ENCODE measurements at places on chromosomes 12 and 14.

- no peak for DNase-seq
Measured at GRCh38 chr14:103110681-103111231, 12.5 kb upstream of the TNFAIP2 start.

DNA sequence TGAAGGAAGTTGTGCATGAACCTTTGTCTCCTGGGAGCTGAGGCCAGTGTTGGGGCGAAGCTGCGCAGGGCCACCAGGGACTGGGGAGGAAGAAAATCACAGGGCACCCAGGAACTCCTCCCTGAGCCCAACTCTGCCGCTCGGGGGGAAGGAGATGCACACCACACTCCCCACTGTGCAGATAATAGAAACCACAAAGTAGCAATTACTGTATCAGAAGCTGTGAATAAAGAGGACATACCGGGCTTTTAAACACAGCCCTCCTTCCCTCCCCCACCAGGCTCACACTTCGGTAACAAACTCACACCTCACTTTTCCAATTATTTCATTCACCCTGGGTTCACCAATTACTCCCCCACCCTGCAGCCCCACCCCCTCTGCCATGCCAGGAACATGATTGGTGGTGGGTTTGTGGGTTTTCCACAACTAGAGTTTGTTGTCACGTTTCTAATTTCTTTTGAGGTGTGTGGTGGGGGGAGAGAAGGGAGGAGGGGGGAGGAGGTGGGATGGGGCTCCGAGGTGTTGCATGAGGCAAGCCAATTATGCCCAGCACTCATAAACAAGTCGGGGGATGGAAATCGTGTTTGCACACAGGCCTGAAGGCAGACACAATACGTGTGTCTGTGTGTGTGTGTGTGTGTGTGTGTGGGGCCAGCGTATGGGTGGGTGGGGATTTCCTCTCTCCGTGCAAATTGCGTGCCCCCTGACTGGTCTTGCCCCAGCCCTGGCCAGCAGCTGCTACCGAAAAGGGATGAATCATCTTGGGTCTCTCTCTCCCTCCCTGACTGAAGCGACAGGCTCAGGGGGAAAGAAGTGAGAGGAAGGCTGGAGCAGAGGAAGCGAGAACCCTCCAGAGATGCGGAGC is 103.3 kb downstream of the RBM19 start:
- DNase-seq, result no peak

- DNase-seq, result no peak
Measured at GRCh38 chr12:130083734-130084133, 78.5 kb upstream of the FZD10 start.

- DNase-seq, result no peak
Measured at GRCh38 chr12:120249266-120249874, 16.2 kb downstream of the PXN start.

- no peak for DNase-seq
Measured at GRCh38 chr12:19288603-19289244, 150.6 kb upstream of the AEBP2 start.

GRCh38 chr14:21852061-21852664 is 178.5 kb upstream of the OR4E1 start:
- DNase-seq, result peak; percentile 44

DNA sequence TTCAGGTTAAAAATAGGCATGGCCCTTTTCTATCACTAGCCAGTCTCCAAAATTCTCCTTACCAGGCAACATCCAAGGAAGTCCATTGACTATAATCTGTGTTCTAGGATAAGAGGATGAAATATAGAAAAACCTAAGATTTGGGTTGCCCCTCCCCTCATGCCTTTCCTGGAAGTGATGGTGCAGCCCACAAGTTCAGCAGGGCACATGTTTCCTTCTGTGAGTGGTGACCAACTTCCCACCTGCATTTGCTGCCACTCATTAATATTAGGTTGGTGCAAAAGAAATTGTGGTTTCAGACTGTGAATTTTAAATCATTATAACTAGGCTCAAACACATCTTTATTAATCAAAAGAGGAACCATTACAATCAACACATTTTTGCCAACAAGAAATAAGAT is 250.5 kb upstream of the FKBP4 start:
- no peak for DNase-seq

DNA sequence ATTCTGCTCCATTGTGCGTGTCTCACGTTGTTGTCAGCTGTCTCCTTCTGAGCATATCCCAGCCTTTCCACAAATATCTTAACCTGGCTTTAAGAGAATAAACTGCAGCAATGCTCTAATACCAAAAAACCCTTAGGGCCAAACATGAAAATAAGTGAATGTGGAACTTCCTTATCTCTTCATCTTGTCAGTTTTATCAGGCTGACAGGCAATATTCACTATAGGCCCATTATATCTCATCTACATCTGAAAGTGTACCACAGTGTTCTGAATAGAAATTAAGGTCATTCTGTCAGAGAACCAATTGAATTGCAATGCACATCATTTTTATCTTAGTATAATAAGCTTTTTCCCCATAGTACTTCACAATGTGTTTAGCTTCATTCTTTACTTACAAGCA is 933.1 kb upstream of the FBXO33 start:
- no peak for DNase-seq

DNA sequence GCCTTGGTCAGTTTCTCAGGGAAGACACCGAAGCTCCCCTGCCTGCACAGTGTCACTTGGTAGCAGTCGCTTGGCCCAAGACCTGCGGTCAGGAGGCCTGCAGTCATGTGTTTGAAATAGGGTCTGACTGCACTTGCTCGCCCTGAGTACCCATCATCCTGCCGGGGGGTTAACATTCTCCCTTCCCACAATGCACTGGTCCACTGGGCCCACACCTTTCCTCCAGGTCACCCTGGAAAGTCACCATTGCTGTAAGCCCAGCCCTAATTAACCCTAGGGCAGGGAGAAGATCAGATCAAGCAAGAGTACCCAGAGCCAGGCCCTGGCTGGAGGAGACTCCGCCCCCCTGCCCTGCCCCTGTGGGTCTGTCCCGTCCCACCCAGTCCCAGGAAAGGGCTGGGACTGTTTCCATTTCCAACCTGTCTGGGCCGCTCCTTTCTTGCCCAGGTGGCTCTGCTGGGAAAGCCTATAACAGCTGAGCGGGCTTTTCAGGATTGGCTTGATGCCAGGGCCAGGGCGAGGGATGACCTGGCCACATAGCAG is 87.1 kb downstream of the ZFP36L1 start:
- no peak for DNase-seq

GRCh38 chr14:74670726-74671411 is 42.0 kb downstream of the AREL1 start:
- no peak for DNase-seq

GRCh38 chr12:40165179-40165578 is 59.3 kb upstream of the SLC2A13 start:
- no peak for DNase-seq

DNA sequence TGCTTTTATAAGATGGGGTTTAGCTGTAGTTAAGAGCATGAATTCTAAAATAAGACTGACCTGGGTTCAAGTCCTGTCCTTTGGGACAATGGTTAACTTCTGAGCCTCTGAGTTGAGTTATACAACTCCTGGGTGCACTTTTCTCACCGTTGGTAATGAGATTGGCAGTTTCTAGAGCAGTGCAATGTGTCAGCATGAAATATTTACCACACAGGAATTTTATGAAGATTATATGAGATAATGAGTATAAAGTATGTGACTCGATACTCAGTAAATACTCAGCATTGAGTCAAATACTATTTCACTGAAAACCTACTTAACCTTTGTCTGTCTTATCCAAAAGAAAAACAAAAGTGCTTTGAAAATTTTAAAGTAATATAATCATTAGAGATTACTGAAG is 214.2 kb downstream of the CPNE8 start:
- DNase-seq, result no peak

DNA sequence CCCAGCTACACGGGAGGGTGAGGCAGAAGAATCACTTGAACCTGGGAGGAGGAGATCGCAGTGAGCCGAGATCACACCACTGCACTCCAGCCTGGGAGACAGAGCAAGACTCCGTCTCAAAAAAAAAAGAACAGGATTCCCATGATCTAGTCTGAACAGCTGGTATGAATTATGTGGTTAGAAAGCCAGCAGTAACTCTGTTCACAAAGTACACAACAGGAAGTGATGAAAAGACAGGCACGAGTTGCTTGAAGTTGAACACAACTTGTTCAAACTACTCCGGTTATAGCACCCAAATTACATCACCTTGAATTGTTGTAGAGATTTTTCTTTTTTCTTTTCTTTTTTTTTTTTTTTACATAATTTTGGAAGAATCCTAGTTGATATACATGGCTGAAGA is 238.8 kb upstream of the RGS6 start:
- no peak for DNase-seq

- no peak for DNase-seq
Measured at GRCh38 chr14:50855558-50855957, 16.3 kb upstream of the ABHD12B start.

DNA sequence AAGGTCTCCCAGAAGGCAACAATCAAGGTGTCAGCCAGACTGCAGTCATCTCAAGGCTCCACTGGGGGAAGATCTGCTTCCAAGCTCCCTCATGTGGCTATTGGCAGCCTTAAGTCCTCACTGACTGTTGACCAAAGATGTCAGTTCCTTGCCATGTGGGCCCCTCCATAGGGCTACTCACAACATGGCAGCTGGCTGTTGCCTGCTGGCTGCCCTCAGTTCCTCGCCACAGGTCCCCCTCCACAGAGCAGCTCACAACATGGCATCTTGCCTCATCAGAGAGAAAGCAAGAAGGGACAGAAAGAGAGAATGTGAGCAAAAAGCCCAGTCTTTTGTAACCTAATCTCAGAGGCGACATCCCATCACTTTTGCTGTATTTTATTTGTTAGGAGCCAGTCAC is 34.4 kb upstream of the EGLN3 start:
- no peak for DNase-seq

DNA sequence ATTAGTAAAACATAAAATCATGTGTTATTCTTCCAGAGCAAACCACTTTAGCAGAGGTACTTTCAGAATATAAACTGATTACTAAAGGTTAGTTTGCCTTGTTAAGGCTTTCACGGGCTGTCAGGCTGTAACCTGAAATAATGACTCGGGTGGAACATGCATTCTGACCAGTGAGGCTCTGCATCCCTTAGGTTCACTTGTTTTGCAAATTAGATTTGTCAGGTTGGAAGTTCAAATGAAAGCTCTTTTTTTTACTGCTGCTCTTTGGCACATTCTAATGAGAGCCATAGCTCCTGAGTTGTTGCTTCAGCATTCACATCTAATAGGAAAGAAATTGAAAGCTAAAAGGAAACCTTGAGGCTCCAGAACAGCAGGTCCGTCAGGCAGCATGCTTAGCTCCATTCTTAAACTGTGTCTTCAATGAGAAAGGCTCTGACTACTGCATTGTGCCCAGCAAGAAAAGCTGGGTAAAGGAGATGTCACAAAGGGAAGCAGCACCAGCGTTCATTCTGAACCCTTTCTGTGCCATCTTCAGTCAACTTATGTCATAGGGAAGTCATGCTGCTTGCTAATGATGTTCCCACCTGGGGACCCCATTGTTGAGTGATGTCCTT is 445.5 kb upstream of the FBXO33 start:
- no peak for DNase-seq

DNA sequence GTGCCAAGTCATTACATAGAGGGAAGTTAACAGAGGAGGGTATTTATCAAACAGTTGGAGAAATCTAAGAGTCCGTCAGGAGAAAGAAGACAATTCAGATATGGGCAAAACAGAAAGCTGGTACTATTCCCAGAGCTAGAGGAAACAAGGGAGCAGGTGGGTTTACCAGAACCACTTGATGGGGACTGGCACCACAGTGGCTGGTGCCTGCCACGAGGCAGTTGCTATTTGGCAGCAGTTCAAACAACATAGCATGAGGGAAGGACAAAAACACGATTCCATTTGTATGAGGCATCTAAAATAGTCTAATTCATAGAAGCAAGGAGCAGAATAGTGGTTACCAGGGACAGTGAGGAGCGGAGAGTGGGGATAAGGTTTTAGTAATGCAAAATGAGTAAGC is 24.6 kb upstream of the KLRD1 start:
- no peak for DNase-seq

DNA sequence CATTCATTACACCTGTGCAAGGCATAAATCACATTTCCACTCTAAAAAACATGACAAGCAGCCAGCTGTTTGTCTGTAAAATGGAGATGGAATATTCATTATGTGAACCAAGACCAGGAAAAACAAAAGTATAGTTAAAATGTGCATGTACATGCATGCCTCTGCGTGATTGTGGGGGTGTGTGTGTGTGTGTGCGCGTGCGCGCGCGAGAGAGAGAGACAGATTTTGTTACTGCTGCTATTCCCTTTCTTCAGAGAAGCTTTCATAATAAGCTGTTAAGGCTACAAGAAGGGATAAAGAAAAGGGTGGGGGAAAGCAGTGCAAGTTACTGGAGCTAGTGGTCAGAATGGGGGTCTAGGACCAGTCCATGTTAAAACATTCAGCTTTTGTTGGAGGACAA is 430.3 kb downstream of the NAV3 start:
- no peak for DNase-seq

DNA sequence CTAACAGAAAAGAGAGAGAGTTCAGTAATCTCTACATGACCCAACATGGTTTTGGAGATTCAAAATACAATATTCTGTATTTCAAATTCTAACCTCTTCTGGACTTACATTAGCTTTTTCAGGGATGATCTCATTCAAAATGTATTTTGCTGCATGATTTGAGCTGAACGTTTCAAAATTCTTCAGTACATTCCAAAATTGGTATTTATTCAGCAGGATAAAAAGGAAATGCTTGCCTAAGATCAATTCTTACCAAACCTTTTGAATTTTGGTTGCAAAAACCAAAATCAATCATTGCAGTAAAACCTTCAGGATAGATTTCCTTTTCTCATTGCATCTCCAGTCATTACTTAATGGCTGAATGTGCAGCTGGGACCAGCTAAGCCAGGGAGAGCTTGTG is 1761.3 kb upstream of the SEL1L start:
- no peak for DNase-seq

GRCh38 chr12:113932381-113933196 is 33.5 kb downstream of the RBM19 start:
- no peak for DNase-seq

- no peak for DNase-seq
Measured at GRCh38 chr12:90910958-90911357, 44.0 kb downstream of the CCER1 start.

GRCh38 chr12:108355069-108355468 is 16.0 kb upstream of the CMKLR1 start:
- no peak for DNase-seq

DNA sequence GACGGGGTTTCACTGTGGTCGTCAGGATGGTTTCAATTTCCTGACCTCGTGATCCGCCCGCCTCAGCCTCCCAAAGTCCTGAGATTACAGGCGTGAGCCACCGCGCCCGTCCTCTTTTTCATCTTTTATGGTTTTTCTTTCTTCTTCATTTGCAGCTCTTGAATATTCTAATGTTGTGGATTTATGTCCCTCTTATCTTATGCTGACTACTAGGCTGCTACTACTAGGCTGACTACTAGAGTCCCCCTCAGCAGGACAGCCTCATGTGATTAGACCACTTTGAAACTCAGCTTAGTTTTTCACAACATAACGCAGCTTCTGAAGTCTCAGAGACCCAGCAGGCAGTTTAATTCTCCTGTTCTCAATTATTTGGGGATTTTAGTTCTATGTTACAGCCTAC is 857 bp upstream of the CLEC4E start:
- DNase-seq, result no peak

DNA sequence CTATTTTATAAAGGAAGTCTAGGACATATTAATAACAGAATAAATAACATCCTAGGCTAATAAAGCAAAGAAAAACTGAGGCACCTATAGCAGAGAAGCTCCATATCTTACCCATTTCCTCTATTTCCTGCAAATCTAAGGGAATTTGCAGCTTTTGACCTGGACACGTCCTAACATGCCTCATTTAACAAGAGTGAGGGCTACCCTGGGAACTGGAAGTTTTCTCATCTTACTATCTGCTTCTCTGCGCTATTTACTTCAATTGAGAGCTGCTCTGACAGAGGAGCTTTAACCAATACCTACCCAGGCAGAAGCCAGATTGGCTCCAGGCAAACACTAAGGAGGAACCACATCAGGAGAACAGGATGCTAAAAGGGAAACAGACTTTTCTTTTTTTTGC is 5.7 kb downstream of the YBX3 start:
- DNase-seq, result no peak
